ENCODE measurements at places on chromosomes 13 and 19.

GRCh38 chr13:74978591-74978990 is 503.4 kb downstream of the TBC1D4 start:
- DNase-seq, result peak; percentile 49

DNA sequence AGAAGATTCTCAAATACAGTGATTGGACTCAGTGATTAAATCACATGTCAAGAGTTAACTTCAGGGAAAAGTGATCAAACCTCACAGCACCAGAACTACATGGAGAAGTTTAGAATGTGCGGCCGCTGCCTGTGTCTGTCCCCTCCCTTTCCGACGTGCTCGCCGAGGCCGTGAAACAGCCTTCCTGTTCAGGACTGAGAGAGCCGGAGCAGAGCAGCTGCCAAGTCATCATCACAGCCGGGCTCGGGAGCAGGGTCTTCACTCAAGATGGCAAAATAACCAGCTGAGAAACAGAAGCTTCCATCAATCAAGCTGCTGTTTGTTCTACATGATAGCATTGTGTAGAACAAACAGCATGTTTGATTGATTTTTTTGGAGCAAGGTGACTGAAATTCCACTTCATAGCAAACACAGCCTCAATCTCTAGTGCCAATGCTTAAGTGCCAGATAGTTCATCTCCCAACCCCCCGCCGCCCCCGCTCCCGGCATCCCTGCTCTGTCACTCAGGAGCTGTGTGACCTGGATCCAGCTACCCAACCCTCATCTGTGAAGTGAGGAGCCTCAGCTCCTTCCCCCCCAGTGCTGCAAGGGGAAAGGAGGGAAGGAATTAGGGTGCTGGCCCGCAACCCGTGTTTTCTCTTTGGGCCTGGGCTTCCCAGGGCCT is 70.6 kb downstream of the HSPH1 start:
- DNase-seq, result peak; percentile 43

GRCh38 chr19:13022859-13023636 is 27.8 kb downstream of the NFIX start:
- DNase-seq, result peak; percentile 82

DNA sequence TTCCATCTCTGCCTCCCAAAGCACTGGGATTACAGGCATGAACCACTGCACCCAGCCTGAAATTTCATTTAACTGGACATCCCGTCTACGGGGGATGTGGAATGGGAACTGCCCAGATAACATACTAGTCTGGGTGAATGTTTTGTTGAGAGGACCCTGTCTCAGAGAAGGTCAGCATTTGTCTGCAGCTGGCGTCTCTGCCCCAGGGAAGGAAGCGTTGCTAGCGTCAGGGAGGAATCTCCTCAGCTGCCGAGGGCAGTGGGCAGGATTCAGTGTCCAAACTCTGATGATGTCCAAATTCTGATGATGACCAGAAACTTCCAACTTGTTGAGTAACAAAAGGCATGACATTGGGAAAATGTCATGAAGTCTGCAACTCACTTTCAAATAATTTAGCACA is 3.1 kb downstream of the NXNL1 start:
- DNase-seq, result no peak

GRCh38 chr13:97849305-97849704 is 104.2 kb upstream of the IPO5 start:
- DNase-seq, result no peak

DNA sequence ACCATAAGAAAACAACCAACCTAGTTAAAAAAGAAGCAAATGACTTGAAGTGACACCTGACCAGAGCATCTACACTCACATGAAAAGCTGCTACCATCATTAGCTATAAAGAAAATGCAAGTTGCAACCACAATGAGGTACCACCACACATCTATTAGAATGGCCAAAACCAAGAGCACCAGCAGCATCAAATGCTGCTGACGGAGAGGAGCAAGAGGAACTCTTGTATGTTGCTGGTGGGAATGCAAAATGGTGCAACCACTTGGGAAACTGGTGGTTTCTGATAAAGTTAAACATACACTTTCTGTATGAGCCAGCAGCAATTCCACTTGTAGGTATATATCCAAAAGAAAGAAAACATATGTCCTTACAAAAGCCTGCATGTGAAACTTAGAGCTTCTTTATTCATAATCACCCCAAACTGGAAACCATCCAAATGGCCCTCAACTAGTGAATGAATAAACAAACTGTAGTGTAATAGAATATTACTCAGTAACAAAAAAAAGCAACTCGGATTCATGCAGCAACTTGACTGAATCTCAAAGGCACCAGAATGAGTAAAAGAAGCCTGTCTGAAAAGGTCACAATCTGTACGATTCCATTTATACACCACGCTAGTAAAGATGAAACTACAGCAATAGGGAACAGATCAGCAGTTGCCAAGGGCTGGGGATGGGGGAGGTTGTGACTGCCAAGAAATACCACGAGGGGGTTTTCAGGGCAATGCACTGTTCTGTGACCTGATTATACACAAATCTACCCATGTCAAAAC is 60.9 kb upstream of the RANBP3 start:
- no peak for DNase-seq

GRCh38 chr13:107457686-107458085 is 757.6 kb downstream of the LIG4 start:
- no peak for DNase-seq

- no peak for DNase-seq
Observed at GRCh38 chr19:3045885-3046697, 16.2 kb downstream of the TLE5 start.

GRCh38 chr19:34226036-34226435 is 28.3 kb upstream of the GARRE1 start:
- no peak for DNase-seq

- no peak for DNase-seq
Observed at GRCh38 chr13:21868823-21869222, 197.9 kb downstream of the FGF9 start.

DNA sequence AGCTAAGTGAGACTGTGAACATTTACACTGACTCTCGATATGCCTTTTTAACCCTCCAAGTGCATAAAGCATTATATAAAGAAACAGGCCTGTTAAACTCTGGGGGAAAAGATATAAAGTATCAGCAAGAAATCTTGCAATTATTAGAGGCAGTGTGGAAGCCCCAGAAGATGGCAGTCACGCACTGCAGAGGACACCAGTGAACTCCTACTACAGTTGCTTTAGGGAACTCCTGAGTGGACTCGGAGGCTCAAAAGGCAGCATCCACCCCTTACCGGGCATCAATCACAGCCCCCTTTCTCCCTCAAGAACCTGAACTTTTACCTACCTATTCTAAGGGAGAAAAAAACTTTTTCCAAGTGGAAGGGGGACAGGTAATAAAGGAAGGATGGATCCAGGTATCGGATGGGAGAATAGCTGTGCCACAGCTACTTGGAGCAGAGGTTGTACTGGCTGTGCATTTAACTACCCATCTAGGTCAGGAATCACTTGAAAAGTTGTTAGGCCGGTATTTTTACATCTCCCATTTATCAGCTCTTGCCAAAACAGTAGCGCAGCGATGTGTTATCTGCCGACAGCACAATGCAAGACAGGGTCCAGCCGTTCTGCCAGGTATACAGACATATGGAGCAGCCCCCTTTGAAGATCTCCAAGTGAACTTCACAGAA is 80.1 kb downstream of the ZNF486 start:
- peak; percentile 40 for DNase-seq

DNA sequence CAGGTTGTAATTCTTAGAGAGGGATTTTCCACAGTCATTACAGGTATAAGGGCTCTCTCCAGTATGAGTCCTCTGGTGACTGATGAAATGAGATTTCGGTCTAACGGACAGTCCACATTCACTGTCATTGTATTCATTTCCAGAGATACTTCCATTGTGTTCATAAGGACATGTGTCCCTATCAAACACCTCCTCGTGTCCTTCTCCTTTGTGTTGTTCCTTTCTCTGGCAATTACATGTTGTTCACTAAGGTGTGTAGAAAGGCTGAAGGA is 10.5 kb upstream of the ZSCAN18 start:
- no peak for DNase-seq

GRCh38 chr13:51740698-51741097 is 63.3 kb downstream of the DHRS12 start:
- no peak for DNase-seq

DNA sequence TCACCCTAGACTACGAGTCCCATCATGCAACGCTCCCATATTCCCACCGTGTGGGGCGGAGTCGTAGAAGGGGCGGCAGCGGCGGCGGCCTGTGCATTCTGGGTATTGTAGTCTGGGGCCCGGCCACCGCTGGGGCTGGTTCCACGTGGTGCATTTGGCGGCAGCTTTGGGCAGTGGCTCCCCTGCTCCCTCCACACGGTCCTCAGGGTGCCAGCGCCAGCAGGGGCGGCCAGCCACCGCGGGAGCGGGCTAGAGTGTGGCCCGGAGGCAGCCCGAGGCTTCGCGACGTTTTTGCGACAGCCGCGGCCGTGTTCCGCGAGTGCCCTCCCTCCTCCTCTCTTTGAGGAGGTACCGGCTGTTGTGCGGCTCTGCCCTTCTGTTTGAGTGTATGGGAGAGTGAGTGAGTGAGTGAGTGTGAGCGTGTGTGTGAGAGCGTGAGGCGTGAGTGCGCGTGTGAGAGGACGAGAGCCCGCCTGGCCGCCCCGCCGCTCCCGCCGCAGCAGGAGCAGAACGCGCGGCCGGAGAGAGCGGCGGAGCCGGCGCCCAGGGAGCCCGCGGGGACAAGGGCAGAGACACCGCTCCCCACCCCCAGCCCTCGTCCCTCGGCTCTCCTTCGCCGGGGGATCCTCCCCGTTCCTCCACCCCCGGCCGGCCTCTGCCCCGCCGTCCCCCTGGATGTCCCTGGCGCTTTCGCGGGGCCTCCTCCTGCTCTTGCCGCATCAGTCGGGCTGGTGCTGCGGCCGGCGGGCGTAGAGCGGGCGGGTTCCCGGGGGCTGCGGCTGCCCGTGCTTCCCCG is at the start of gene CDK8:
Gene CDK8 (plus strand): TSS at position 343 of the 796 bp plus-strand sequence. CDS start 513 bp downstream, outside the sequence.
- peak; percentile 95 for DNase-seq

GRCh38 chr19:4064496-4065260 is 2.0 kb downstream of the ZBTB7A start:
- peak; percentile 32 for DNase-seq

DNA sequence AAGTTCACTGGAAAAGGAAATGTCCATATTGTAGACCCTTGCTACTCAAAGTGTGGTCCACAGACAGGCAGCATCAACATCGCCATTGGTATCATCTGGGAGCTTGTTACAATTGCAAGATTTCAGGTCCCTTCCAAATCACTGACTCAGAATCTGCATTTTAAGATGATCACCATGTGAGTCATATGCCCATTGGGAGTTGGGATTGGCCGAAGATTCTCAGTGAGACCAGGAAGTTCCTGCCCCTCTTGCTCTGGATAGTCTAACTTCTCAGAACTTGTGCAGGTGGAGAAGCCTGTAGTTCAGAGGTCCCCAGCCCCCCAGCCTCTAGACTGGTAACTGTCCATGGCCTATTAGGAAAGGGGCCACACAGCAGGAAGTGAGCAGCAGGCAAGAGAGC is 48.9 kb upstream of the URAD start:
- no peak for DNase-seq

DNA sequence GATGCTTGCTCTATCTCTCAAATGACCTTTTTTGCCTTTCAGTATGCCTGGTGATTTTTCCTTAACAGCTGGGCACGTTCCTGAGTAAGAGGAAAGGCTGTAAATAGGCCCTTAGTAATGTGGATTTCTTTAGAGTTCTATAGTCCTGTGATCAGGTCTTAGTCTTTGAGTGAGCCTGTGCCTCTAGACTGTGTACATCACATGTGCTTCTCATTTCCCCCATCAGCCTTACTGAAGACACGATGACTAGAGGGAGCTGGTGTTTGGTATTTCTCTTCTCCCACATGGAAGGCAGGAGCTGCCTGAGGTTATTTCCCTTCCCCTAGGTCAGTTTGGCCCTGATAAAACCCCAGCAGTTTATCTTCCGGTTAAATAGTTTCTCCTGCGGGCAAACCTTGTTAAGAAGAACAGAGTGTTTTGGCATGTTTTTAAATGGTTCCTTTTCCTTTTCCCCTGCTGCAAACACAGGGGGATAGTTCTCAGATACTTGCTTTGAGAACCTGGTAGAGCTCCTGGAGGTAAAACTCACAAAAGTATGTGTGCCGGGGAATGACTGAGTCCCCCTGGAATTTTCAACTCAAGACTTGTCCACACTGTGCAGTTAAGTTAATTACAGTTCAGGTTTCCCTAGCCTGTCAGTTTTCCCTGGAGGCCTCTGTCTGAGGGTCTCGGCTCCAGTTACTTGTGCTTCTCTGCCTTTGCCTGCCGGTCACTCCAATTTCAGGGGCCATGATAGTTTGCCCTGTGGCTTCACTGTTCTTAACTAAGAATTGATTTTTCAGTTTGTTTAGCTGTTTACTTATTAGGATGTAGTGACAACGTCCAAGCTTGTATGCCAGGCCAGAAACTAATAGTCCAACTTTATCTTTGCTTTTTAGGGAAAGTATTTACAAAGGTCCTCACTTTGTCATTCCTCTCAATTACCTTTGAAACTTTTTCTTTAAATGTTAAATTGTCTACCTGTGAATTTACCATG is 94.4 kb downstream of the URI1 start:
- no peak for DNase-seq

DNA sequence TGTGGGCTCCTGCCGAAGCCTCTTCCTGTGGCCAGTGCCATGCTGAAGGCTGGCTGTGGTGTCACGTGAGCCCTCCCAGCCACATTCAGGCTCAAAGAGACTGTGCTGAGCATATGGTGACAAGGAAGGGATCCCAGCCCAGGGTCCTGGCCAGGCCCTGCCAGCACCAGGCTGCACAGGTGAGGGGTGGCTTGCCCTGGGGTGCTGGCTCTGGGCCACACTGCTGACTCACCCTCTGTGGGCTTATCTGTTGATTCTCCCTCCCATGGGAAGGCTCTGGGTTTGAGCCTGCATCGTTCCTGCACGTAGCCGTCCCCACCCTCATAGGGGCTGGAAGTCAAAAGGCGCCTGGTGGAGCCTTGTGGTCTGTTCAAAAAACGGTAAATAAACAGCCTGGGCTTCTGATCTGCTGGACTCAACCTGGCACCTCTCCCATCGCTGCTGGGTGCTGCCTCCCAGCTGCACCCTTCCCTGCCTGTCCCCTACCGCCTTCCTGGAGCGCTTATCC is 31.1 kb downstream of the DNM2 start:
- DNase-seq, result no peak

- DNase-seq, result no peak
Observed at GRCh38 chr13:66634384-66634783, 595.8 kb downstream of the PCDH9 start.

DNA sequence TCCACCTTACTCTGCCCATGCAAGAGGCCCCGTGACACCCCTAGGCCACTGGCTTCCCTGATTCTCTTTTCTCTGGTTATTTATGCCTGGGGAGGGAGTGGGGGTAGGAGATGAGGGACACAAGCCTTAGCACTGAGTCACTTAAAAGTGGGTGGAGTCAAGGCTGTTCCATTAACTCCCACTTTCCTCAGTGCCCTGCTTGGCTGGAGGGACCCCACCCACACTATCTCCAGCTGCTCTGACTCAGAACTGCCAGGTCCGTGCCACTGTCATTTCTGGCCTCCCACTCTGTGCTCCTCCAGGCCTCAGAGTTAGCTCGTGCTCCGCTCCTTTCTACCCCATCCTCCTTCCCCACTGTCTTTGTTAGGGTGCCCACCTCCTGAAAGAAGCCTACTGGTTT is 113.4 kb upstream of the UQCRFS1 start:
- DNase-seq, result no peak

GRCh38 chr19:12015753-12016116 is 19.7 kb downstream of the ZNF433 start:
- DNase-seq, result no peak

GRCh38 chr13:21913010-21913409 is 242.1 kb downstream of the FGF9 start:
- DNase-seq, result no peak
